ENCODE measurements at places on chromosomes 3 and 15.

DNA sequence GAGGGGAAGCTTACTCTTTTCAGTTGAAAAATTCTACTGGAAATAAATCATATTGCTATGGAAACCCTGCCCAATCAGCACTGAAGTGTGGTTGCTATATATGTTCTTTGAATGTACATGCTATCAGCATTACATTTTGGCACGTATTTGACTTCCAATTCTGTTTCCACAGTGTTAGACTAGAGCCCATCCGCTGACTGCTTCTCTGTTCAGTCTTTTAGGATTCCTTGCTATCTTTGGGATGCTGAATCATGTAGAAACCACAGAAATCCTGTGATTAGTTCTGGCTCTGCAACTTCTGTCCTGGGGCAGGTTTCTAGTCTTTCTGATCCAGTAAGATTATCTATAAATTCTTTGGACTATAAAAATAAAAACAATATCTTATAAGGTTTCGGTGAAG lies 128.2 kb upstream of the SLC7A14 start:
- DNase-seq: no peak

- no peak for DNase-seq
Observed at GRCh38 chr15:95875121-95875643, 455.3 kb upstream of the NR2F2 start.

- no peak for DNase-seq
Observed at GRCh38 chr15:49174902-49175301, 4.9 kb downstream of the GALK2 start.

DNA sequence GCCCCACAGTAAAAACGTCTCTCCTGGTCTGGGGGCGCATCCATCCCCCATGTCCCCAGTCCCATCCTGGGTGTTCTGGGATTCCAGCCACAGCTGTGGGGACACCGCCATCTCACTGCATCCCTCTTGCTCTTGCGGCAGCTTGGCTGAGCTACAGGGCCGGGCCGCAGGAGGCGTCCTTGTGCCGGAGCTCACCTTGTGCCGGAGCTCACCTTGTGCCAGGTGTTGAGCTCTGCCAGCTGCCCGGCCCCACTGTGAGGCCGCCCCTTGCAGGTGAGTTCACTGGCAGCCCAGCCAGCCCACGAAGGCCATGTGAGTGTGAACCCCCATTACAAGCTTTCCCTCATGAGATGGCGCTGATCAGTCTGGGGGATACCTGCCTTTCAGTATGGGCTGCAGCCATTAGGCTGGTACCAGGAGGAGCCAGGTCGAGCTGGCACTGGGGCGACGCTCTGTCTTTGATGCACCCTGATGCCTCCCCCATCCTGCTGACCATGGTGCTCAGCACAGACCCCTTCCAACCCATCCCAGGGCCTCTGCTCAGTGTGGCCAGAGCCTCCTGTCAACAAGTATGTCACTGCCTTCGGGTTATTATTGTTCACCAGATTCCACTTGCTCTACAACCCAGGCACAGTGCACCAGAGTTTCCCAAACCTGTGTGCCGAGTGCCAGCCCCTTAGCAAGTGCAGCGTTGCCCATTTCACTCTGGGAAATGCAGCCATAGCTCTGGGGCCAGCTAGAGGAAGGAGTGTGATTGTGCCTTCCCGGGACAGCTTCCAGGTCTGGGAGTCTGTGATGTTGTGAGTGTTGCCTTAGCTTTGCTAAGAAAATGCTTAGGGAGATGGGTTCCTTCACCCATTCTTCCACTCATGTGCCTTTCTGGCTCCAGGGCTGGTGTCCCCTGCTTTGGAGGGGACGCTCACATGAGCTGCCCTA lies 105.7 kb downstream of the APBA2 start:
- DNase-seq: no peak

- DNase-seq: no peak
Observed at GRCh38 chr15:79816571-79816970, 80.2 kb downstream of the MTHFS start.

DNA sequence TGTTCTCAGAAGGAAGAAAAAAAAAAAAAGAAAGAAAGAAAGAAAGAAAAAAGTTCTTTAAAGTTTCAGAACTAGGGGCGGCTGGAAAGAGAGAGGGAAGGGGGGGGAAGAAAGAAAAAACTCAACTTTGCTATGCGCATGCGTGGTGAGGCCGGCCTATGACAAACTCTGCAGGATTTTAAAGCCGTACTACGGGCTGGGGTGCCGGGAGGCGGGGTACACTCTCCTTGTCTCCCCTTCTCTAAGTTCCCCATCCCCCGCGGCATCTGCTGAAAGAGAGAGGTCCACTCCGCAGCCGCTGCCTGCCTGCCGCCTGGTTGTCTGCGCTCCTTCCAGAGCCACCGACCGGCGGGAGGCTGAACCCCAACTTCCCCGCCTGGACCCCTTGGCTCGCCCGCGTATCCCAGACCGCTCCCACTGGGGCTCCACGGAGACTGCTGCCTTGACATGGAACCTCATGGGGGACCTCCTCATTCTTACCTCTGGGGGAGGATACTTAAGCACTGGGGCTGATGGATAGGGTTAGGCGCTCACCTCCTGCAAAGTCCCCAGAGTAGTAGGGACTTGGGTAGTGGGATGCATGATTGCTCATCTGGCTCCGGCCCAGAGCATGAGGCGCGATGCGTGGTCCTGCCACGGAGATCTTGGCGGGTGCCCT lies 1.4 kb upstream of the WNT5A start:
- DNase-seq: no peak

DNA sequence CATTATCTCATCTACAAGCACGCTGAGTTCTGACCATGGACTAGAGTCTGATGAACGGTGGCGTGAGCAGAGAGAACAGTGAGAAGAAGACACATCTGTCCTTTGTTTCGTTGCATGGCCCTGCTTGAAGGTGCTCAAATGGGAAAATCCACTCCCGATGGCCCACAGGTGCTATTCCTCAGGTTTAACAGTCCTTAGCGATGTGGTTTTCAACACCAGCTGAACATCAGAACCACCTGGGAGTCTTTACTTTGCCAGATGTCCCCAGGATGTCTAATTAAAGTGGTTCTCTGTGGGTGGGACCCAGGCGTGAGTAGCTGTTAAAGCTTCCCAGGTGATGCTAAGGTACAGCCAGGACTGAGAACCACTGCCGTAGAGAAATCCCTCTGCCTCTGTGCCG lies 13.0 kb downstream of the ADAMTS17 start:
- no peak for DNase-seq

DNA sequence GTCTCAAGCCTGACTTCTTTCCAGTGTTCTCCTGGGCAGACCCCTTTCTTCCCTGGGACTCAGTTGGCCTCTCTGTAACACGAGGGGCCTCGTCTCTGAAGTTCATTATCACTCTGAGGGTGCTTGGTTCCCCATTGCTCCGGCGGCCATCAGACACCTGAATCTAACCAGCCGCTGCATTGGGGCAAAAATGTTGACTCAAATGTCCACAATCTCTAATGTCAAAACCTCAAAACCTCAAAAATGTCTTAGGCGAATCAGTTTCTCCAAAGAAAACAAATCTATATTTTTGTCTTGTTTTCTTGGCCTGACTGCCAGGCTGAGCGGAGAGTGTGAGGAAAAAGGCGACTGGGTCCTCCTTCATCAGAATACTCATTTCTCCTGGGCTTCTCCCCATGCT lies 220.7 kb downstream of the VPS13C start:
- DNase-seq: no peak

DNA sequence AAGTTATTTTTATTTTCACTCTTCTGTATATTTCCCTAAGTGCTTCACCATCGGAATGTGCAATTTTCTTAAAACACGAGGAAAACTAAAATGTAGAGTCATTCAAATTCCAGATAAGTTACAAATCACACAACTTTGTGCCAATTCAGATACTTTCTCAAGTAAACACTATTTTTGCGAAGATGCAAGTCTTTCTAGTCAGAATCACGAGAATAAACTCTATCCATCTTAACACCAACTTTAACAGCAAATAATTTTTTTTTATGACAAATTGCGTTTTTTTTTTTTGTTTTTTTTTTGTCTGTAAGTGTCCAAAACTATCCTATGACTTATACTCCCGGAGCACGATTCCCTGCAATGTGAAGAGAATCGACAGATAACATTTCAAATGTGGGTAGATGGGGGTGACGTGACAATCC lies 1.3 kb downstream of the STAG1 start:
- DNase-seq: no peak
